ENCODE measurements at places on chromosomes 7 and 10.
A peak's percentile ranks its signal among the peaks of the same experiment; 100 is the strongest.

DNA sequence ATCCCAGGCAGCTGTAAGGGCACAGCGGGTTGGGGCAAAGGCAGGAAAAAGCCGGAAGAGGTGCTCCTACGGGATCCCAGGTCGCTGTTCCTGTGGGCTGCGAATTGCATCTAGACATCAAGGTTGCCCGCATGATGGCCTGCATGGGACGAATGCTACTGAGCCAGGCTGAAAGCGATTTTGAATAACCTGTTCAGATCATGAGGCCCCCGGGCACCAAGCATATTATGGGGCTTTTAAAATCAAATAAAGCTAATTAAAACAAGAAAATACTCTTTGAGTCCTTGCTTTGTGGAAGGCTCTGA, 37.1 kb downstream of the CAMK2B start:
- DNase-seq = no peak

DNA sequence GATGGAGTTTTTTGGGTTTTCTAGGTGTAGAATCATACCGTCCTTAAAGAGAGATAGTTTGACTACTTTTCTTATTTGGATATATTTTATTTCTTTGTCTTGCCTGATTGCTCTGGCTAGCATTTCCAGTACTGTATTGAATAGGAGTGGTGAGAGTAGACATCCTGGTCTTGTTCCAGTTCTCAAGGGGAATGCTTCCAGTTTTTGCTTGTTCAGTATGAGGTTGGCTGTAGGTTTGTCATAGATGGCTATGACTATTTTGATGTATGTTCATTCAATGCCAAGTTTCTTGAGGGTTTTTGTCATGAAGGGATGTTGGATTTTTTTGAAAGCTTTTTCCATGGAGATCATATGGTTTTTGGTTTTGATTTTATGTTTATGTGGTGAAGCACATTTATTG, 676.9 kb downstream of the SUGCT start:
- no peak for DNase-seq

DNA sequence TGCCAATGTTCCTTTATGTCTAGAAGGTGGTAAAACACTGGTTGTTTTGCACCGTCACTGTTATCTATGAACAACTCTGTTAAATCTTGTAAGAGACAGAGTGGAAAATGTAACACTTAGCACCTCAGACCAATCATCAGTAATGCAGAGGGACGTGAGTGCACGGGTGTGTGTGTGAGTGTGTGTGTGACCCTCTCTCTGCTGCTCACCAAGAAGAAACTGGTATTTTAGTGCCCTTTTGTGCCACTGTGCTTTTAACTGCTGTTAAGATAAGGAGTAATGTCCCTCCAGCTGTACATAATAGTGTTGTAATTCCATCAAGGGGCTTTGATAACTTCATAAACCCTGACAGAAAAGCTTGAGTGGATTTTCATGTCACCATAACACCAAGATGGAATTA, 130.1 kb downstream of the CREB5 start:
- DNase-seq = no peak

- DNase-seq = no peak
These were observed 408 bp upstream of the MINDY4 start for GRCh38 chr7:30770845-30771173.

DNA sequence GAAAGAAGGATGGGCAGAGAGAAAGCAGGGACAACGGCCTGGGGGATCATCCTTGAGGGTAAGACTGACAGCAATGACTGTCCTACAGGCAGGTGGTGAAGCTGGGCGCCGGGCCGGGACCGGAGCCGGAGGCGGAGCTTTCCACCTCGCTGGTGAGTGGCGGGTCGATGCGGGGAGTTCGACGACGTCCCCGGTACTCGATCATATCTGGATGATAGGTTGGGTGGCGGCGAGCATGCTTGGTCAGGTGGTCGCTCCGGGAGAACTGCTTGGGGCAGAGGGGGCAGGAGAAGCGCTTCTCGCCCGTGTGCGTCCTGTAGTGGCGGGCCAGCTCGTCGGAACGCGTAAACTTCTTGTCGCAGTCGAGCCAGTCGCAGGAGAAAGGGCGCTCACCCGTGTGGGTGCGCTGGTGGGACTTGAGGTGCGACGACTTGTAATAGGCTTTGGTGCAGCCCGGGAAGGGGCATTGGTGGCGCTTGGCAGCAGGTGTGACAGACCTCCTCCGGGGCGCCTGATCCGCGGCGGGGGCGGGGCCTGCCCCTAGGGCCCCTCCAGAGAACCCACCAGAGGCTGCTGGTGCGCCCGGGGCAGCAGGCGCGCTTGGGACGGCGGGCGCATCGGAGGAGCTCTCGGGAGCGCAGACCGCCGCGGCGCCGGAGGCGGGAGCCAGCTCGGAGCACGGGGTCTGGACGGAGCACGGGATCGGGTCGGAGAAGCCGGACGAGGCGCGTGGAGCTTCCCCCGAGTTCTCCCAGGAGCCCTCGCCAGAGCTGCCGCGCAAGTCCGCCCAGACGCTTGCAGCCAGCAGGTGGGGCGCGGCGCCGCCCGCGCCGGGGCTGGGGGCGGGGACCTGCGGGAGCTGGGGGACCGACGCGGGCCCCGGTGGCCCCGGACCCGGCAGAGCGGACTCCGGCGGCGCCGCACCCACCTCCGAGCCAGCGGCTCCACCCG, 752 bp downstream of the KLF14 start:
- no peak for DNase-seq

GRCh38 chr7:29040579-29040925, 82.4 kb upstream of the TRIL start:
- DNase-seq = no peak

- no peak for DNase-seq
These were observed 5.2 kb upstream of the PRKAR2B start for GRCh38 chr7:107039199-107039900.

GRCh38 chr10:97529685-97530465, 31.2 kb downstream of the UBTD1 start:
- DNase-seq = no peak

DNA sequence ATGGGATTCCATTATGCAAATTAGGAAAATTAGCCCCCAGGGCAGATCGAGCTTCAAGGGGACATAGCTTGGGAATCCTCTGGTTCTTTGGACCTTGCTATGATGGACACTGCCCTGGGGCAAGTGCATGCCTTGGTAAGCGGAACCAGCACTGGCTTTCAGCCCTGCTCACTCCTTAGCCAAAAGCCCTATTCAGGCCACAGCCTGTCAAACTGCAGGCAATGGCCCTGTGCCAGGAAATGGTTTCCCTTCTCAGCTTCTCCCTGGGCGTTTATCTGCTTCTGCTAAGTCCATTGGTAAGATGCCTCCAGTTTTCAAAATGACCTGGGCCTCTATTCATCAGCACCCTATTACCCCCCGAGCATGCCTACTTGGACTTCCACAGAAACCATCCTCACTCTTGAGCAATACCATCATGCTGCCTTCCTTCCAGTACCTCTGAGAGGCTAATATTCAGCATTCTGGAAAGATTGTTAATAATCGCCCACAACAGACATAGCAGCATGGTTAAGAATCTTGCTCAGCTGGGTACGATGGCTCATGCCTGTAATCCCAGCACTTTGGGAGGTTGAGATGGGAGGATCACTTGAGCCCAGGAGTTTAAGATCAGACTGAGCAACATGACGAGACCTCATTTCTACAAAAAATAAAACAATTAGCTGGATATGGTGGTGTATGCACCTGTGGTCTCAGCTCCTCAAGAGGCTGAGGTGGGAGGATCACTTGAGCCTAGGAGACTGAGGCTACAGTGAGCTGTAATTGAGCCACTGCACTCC, 918.6 kb upstream of the AUTS2 start:
- no peak for DNase-seq

DNA sequence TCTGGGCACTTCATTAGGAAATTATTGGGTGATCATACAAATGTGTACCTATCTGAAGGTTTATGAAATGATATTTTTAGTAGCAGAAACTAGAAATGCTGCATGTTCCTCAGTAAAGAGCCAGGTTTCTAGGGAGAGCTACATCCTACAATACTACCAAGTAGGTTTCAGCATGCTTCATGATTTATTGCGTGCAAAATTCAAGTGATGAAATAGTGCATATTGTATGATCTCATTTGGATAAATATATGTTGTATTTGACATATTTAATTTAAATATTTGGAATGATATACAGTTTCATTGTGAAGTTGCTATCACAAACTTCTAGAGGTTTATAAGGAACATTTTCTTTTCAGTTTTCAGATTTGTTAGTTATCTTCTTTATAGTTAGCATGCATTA, 90.5 kb upstream of the GDF10 start:
- DNase-seq = no peak

- DNase-seq = no peak
These were observed 8.4 kb upstream of the PURB start for GRCh38 chr7:44893710-44894234.

DNA sequence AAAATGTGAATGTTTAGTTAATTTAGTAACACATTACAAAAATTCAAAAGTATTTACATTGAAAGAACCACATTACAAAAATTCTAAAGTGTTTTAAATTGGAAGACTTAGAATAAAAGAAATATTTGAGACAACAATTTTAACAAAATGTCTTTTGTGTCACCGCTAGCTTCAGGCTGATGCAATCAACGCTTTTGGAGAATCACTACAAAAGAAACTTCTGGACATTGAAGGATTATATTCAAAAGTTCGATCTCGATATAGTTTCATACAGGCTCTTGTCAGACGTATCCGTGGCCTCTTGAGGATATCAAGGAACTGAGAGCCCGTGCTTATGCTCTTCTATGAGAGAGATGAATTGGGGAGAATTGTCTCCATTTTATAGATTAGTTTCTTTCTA, 14.1 kb upstream of the STMP1 start:
- DNase-seq = no peak

DNA sequence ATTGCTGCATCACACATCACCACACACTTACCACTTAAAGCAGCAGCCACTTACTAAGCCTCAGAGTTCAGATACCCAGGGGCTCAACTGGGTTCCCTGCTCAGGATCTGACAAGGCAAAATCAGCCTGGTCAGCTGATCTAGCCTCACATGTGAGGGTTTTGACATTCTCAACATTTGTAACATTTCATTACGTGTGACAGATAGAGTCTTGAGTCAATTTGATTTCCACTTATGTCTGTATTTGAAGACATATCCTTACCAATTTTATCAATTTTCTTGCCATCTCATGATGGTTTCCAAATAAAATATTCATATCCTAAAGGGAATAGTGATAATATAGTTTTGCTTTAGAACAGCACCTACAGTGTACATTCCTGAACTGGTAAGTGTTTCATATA, 494.7 kb upstream of the PFKP start:
- DNase-seq = no peak

DNA sequence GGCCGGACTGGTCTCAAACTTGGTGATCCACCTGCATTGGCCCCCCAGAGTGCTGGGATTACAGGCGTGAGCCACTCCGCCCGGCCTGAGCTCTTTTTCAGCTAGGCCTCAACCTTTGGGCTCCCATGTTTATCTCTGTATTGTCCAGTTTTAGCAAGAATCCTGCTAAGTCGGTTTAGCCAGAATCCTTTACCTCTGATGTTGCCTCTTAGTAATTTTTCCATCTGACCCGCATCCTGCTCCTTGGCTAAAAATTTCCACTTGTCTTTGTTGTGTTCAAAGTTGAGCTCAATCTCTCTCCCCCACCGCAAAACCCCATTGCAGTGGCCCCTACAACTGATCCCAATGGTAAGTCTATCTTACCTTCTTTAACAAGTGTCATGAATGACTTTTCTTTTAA, 20.7 kb upstream of the ST7 start:
- DNase-seq = no peak

- no peak for DNase-seq
These were observed 131.8 kb upstream of the CTTNBP2 start for GRCh38 chr7:118005026-118005425.

- DNase-seq = peak; percentile 70
These were observed 10.0 kb upstream of the LRRC4 start for GRCh38 chr7:128041203-128041602.

GRCh38 chr7:976901-977325, 1.6 kb upstream of the COX19 start:
- DNase-seq = no peak

DNA sequence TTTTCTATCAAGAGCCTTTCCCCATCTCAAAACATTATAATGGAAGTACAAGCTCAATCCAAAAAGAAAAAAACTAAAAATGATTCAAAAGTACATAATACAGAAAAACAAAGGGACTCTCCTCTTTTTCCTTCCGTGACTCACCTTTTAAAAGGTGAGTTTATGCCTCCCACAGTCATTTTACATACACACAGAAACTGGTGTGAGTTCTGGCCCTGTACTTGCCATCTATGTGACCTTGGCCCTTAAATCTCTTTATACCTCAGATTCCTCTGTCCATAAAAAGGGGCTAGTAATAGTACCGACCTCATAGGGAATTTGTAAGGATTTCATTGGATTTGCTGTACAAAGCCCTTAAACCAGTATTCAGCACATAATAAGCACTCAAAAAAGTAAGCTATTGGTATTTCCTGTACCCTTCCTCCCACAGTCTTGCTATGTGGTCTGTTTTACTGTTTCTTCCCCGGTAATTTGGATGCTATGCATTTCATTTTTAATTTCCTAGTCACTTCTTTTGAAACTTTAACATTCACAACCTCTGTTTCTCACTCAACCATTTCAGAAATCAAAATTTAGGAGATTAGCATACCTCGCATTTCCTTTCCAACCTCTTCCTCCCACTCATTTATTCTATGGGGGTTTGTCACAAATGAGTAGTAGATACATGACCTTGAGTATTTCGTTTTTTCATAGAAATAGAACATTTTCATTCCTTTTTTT, 39.0 kb downstream of the STK17A start:
- DNase-seq = no peak

DNA sequence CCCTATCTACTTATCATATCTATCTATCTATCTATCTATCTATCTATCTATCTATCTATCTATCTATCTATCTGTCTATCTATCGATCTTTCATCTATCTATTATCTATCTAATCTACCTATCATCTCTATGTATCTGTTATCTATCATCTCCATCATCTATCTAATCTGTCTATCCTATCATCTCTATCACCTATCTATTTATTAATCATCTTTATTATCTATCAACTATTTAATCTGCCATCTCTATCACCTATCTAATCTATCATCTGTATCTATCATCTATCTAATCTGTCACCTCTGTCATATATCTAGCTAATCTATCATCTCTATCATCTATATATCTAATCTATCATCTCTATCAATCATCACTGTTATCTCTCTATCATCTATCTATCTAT, 736.3 kb downstream of the TYW1 start:
- DNase-seq = no peak

- peak; percentile 84 for DNase-seq
These were observed 621.2 kb downstream of the SDK1 start for GRCh38 chr7:3922175-3922635.

GRCh38 chr7:137110535-137110934, 233.0 kb downstream of the PTN start:
- no peak for DNase-seq
